ENCODE measurements at places on chromosomes 13 and 19. TPM values are rescaled to one million over a fixed set of nuclear protein-coding genes. Genes with fewer than 3 reads are reported as not detected.

Gene COL5A3
- 0.62 TPM for total RNA-seq

Gene SLC25A23
- total RNA-seq = 31.6 TPM

DNA sequence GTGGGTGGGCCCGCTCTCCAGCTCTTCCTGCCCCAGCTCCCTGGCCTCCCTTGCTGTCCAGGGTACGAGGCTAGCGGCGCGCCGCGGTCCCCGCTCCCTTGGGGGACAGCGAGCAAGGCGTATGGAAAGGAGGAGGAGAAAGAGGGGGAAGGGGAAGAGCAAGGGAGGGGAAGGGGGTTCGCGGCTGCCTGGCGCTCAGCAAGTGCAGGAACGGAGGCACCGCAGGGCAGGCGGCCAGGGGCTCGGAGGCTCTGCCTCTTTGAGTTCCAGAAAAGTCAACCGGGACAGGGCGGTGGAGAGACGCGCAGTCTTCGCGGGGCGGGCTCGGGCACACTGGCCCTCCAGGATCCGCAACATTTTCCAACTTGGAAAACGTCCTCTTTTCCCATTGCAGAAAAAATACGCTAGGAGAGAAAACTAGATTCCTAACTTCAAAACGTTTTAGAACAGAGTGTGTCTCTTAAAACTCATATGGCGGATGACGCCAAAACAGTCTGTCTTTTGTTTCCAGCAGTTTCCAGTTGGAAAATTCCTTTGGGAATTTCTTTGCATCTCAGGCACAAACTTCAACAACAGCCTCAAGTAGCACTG lies 23.1 kb upstream of the TNFRSF19 start:
- peak; percentile 74 for DNase-seq

- DNase-seq = peak; percentile 57
Observed at GRCh38 chr19:3387645-3388589, 21.5 kb downstream of the NFIC start.

DNA sequence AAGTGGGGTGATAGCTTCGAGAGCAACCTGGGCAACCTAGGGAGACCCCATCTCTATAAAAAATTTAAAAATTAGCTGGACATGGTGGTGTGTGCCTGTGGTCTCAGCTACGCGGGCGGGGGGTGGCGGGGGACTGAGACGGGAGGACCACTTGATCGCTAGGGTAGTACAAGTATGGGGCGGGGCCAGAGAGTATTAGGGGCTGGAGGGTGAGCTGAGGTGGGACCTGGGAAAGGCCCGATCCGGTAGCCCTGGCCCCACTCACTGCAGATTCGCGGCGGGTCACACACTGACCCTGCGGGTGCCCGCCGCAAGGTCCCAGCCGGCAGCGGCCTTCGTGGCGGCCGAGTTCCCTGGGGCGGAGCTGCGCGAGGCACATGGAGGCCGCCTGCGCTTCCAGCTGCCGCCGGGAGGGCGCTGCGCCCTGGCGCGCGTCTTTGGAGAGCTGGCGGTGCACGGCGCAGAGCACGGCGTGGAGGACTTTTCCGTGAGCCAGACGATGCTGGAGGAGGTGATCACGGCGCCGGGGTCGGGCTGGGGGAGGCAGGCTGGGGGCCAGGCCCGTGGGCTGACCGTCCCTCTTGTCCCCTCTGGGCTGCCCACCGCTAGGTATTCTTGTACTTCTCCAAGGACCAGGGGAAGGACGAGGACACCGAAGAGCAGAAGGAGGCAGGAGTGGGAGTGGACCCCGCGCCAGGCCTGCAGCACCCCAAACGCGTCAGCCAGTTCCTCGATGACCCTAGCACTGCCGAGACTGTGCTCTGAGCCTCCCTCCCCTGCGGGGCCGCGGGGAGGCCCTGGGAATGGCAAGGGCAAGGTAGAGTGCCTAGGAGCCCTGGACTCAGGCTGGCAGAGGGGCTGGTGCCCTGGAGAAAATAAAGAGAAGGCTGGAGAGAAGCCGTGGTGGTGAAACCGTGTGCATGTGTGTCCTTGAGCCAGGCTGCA lies 2.0 kb upstream of the ARHGAP45 start:
- peak; percentile 93 for DNase-seq

Measured in H7 (cell line).